ENCODE measurements at places on chromosomes 16 and 17. TPM values are rescaled to one million over a fixed set of nuclear protein-coding genes. Genes with fewer than 3 reads are reported as not detected.

Gene CYTH1
- total RNA-seq: 180 TPM

- H3K36me3 ChIP-seq: peaks cover 12% of the 10 kb centered on the region
- H3K27ac ChIP-seq: no peak overlapping the region
- H3K4me3 ChIP-seq: no peak overlapping the region
- peaks cover 39% of the 10 kb centered on the region for H3K4me1 ChIP-seq
These were observed 64.2 kb downstream of the CREBBP start for GRCh38 chr16:3816326-3816725.

GRCh38 chr16:68128577-68129305, 43.6 kb downstream of the NFATC3 start:
- no peak overlapping the region for H3K4me3 ChIP-seq
- no peaks in the 10 kb centered on the region for H3K27me3 ChIP-seq

- H3K36me3 ChIP-seq: no peaks in the 10 kb centered on the region
- H3K27me3 ChIP-seq: no peaks in the 10 kb centered on the region
- no peak for DNase-seq
These were observed 248.9 kb downstream of the SHISA9 start for GRCh38 chr16:13150181-13150885.

DNA sequence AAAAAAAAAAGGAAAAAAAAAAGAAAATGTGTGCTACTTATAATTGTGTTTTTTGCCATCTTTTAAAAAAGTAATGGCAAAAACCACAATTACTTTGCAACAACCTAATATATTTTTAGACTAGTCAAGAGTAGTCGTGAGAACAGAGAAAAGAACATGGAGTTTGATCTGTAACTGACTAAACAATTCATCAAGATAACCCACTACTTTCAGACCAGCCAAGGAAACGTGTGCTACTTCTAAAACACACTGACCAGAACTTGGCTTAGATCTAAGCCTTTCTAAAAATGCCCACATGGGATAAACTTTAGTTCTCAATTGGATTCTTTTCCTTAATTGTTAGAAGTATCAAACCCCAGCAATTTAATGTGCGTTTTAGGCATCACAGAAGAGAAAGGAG, 616 bp downstream of the PECAM1 start:
- H3K27me3 ChIP-seq: no peaks in the 10 kb centered on the region
- peak overlapping the region; percentile 92 for H3K27ac ChIP-seq
- peaks cover 58% of the 10 kb centered on the region for H3K36me3 ChIP-seq
- no peak for DNase-seq
- peak overlapping the region; percentile 87 for H3K4me3 ChIP-seq
